ENCODE measurements at places on chromosomes 4 and X. TPM values are rescaled to one million over a fixed set of nuclear protein-coding genes. Genes with fewer than 3 reads are reported as not detected.

SHOX gene
- total RNA-seq, result not detected

DNA sequence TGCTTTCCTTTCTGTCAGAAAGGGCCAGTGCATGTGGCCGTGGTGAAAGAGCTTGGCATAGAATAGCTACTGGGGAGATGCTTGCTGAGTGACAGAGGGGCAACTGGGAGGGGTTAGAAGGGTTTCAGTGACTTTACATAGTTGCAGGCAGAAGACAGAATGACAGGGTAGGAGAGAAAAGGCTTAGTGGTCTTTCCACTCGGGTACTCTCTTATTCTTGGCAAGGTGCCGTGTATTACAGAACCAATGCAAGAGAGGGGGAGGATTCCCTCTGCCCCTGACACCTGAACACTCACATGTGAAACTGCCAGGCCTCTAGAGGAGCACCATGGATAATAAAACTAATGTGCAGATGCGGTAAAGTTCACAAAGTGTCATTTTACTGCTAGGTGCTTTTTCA, 228.2 kb downstream of the MGST2 start:
- no peak overlapping the region for H3K27ac ChIP-seq
- no peak for DNase-seq
- no peak overlapping the region for H3K4me3 ChIP-seq
- no peaks in the 10 kb centered on the region for H3K36me3 ChIP-seq
- H3K4me1 ChIP-seq, result peaks cover 21% of the 10 kb centered on the region
- H3K27me3 ChIP-seq, result no peaks in the 10 kb centered on the region

- no peak overlapping the region for H3K27ac ChIP-seq
- no peak overlapping the region for H3K4me3 ChIP-seq
- no peaks in the 10 kb centered on the region for H3K4me1 ChIP-seq
- H3K27me3 ChIP-seq, result no peaks in the 10 kb centered on the region
Observed at GRCh38 chr4:183435803-183436202, 8.6 kb upstream of the CDKN2AIP start.

DNA sequence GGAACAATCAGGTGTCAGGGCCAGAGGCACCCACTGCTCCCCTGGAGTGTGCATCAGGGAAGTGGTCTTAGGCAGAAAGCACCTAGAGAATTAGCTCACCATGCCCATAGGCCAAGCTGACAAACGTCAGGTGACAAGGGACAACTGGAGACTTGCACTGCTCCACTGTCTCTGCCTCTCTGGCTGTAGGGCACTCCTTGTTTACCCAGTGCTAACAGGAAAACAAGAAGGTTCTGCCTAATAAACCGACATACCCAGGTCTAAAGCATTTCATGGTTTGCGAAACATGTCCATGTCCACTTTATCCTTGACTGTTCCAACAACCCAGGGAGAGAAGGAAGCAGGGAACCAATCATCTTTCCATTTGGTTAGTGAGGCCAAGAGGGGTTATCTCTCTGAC, 92.5 kb upstream of the MAMLD1 start:
- no peak overlapping the region for H3K4me3 ChIP-seq
- H3K27ac ChIP-seq, result no peak overlapping the region
- DNase-seq, result no peak
- no peaks in the 10 kb centered on the region for H3K27me3 ChIP-seq
- H3K4me1 ChIP-seq, result no peaks in the 10 kb centered on the region
- no peaks in the 10 kb centered on the region for H3K36me3 ChIP-seq

- no peak overlapping the region for H3K4me3 ChIP-seq
- no peaks in the 10 kb centered on the region for H3K27me3 ChIP-seq
- no peak overlapping the region for H3K27ac ChIP-seq
- no peaks in the 10 kb centered on the region for H3K36me3 ChIP-seq
Observed at GRCh38 chr4:175639346-175639745, 172.7 kb downstream of the GPM6A start.

All from heart right ventricle (tissue), 16 donors.